ENCODE measurements at places on chromosomes 2 and 18.

DNA sequence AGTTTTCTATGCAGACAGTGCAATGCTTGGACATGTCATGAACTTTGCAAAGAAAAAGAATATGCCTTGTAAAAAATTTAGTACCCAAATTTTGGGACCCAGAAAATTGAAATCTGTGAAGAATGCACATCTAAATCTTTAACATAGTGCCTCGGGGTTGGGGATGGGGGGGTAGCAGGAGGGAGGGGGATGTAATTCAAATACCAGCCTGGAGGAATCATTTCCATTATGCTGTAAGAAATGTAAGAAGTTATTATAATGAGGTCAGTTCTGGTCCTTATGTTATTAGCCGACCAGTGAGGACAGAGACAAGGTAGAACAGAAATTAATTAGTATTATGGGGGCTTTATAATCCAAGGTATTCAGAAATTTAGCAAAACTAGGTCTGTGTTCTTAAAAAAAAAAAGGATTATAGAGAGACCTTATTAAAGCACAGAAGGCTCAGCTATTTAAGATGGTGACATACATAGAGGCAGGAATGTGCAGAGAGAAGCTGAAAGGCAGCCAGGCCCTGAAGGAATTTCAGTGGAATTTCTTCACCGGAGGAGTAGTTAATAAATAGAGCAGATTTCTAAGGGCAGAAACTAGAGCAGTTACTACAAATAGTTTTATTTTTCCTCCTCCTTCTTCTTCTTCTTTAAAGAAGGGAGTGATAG lies 89.0 kb upstream of the RBMS1 start:
- no peak for DNase-seq

DNA sequence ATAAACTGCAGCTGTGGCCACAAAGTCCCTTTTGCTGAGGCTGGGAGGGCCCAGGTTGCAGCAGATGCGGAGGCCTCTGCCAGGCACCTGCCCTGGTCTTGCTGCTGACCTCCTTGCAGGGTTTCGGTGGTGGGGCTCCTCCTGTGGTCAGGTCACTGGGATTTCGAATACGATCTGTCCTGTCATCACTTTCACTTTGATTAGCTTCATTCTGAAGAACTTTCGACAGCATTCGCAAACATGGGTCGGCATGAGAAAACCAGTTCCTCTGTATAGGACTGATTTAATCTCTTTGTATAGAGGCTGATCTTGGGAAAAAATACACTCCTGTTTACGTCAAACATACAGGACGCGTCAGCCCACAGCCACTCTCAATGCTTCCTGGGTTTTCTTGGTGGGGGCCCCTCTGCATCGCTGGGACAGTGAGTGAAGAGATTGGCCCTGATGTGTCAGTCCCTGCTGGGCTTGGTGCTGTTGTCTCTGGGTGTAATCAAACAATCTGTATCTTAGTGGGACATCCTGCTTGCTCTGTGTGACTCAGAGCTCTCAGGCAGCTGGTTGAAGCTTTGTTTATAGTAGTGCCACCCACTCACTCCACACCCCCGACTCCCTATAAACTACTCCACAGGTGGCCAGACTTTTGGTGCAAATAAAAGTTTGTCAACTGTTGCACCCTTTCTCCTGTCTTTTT lies 209.4 kb upstream of the CXCR4 start:
- DNase-seq: peak; percentile 78

DNA sequence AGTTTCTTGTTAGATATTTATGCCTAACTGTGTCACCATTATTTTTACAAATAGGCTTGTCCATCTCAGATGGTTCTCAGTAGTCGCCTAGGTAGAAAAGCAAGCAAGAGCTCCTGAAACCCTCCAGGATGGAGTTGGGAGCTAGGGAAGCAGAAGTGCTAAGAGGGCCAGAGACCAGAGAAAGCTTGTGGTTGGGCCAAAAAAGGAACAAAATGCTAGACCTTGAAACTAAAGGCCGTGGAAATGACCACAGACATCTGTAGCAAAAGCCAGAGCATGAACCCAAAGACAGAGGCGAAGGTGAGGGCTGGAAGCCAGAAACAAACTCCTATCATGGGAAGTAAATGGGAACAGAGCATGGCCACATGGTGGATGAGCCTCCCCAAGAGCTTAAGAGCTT lies 29.9 kb upstream of the RMDN2 start:
- no peak for DNase-seq

- no peak for DNase-seq
Measured at GRCh38 chr2:182367401-182367800, 59.4 kb downstream of the PDE1A start.

DNA sequence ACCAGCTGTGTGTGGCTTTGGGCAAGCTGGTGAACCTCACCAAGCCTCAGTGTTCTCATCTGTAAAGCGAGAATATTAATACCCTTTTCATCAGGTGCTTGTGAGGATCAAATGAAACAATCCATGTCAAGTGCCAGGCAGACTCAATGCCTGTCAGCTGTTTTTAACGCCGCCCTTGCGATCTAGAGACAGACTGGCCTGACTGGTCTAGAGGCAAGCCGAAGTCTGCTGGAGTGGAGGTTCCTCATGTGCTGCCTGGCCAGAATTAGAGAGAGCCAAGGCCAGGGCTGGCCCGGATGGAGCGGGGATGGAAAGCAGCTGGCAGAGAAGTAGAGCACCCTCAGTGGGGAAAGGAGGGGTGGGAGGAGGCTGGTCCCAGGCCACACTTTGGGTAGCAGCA lies 74.5 kb upstream of the B3GNT7 start:
- DNase-seq: no peak

DNA sequence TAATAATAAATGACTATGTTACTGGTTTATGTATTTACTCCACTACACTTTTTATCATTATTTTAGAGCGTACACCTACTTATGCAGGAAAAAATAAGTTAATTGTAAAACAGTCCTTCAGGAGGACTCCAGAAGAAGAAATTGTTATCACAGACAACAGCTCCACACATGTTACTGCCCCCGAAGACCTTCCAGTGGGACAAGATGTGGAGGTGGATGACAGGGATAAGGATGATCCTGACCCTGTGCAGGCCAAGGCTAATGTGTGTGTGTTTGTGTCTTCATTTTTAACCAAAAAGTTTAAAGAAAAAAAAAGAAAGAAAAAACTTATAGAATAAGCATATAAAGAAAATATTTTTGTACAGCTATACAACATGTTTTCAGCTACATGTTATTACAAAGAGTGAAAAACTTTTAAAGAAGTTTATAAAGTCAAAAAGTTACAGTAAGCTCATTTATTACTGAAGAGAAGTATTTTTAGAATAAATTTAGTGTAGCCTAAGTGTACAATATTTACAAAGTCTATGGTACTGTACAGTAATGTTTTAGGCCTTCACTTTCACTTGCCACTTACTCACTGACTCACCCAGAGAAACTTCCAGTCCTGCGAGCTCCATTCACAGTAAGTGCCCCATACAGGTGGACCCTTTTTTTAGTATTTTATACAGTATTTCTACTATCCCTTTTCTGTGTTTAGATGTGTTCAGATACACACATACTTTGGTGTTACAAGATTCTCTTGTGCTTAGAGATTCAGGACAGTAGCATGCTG lies 7.5 kb downstream of the TGFBRAP1 start:
- no peak for DNase-seq

GRCh38 chr18:2587788-2588187 lies 16.4 kb downstream of the NDC80 start:
- DNase-seq: no peak

DNA sequence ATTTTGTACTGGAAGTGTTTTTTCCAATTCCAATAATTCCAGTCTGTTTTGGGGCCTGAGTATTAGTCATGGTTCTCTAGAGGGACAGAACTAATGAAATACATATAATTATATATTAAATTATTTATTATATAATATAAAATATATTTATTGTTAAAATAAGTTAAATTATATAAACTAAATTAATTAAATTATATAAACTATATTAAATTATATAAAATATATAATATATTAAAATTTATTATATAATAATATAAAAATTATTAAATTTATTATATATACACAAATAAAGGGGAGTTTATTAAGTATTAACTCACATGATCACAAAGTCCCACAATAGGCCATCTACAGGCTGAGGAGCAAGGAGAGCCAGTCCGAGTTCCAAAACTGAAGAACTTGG lies 253.4 kb upstream of the NETO1 start:
- DNase-seq: no peak

GRCh38 chr18:8584798-8585197 lies 24.4 kb upstream of the RAB12 start:
- DNase-seq: no peak

- DNase-seq: no peak
Measured at GRCh38 chr2:226185616-226186211, 613.9 kb downstream of the IRS1 start.

DNA sequence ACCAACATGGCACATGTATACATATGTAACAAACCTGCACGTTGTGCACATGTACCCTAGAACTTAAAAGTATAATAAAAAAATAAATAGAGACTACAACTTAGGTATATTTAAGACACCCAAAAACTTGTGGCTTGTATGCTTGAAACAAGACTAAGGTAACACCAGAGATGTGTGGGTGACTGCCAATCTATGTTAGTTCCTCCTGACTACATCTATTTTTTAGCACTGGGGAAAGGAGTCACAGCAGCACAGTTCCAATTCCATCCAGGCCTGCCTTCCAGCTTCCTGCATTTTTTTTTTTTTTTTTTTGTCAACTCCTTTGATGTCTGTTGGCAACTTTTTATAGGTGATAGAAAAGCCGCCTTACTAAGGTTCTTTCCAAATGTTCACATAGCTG lies 18.2 kb downstream of the C2orf69 start:
- no peak for DNase-seq

GRCh38 chr2:102442967-102443828 lies 20.2 kb downstream of the IL18RAP start:
- DNase-seq: peak; percentile 64

GRCh38 chr2:25050128-25050527 lies 8.3 kb downstream of the EFR3B start:
- DNase-seq: no peak

- DNase-seq: no peak
Measured at GRCh38 chr18:69752737-69753380, 194.8 kb downstream of the CD226 start.

GRCh38 chr2:85783796-85784195 lies 30.0 kb downstream of the ATOH8 start:
- no peak for DNase-seq

GRCh38 chr2:24491542-24492420 lies 727 bp downstream of the NCOA1 start:
- peak; percentile 60 for DNase-seq

- DNase-seq: peak; percentile 99
Measured at GRCh38 chr2:70248181-70248847, at the start of gene TIA1. Gene TIA1 (minus strand): TSS chr2:70248628. CDS start chr2:70248430, 198 bp downstream.

DNA sequence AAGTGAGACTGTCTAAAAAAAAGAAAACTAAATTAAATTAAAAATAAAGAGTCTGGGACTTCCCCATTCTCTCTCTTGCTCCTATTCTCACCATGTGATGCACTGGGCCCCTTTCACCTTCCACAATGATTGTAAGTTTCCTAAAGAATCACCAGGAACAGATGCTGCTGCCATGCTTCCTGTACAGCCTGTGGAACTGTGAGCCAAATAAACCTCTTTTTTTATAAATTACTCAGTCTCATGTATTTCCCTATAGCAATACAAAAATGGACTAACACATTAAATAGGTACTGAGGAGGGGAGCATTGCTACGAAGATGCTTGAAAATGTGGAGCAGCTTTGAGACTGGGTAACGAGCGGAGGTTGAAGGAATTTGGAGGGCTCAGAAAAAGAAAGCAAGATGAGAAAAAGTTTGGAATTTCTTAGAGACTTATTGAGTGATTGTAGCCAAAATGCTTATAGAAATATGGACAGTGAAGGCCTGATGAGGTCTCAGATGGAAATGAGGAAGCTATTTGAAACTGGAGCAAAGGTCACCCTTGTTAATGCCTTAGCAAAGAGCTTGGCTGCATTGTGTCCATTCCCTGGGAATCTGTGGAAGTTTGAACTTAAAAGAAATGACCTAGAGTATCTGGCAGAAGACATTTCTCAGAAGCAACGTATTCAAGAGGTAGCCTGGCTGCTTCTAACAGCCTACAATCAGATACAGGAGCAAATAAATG lies 128.7 kb downstream of the EIPR1 start:
- no peak for DNase-seq

DNA sequence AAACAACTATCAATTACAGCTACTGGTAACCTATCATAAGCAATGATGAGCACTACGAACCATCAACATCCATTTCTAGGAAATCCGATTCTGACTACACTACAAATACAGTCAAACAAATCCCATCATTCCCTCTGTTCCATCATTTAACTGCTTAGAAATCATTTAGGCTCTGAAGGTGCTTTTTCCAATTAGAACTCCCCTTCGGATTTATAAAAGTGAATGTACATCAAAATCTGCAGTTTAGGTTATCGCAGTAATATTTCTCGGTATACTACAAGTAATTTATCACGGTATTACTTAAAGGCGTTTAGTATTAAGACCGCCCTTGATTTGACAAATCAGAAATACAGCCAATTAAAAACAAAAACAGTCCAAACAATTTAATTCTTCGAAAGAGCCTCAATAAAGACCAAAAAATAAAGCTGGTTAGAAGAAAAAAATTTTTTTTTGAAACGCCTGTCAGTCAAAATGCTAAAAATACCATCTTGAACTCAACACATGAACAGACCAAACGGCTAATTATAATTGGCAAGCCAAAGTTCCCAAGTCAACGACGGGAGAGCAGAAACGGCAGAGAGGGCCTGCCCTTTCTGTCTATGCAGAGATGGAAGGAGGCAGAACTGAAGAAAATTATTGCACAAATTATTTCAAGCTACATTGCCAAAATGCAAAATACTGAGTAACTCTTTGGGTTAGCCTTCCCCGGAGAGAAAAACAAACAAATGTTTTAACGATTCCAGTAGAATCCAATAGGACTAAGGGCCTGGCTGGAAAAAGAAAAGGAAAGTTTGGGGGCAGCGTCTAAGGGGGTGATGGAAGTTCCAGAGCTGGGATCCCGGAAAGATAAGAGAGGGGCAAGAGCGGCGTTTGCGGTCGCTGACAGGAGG lies 1.2 kb downstream of the VPS54 start:
- no peak for DNase-seq

- no peak for DNase-seq
Measured at GRCh38 chr2:15378148-15378908, 182.8 kb downstream of the NBAS start.

DNA sequence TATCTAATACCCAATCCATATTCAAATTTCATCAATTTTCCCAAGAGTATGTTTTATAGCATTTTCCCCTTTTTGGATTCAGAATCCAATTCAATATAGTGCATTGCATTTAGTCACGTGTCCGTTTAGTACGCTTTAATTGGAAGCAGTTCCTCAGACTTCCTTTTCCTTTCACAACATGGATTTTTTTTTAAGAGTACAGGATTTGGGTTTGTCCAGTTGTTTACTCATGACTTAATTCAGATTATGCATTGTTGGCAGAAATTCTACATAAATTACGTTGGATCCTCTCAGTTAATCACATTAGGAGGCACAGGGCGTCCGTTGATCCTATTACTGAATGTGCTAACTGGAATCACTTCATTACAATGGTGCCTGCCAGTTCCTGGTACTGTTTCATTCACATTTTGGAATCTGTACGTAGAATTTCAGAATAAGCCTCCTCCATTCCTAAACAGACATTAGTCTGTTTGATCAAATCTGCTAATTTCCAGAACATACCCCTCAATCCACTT lies 70.0 kb upstream of the ATIC start:
- no peak for DNase-seq

Data from stimulated activated CD4-positive, alpha-beta T cell treated with anti-CD3 and anti-CD28 coated beads, Interleukin-4, amount 100 ng/mL, for 24 hours (primary cell).